Activated B cell treated with CpG ODN at 0.5 μM for 24 hours (primary cell): ENCODE measurements at places on chromosomes 11 and 22. TPM values are rescaled to one million over a fixed set of nuclear protein-coding genes. Genes with fewer than 3 reads are reported as not detected.

DNA sequence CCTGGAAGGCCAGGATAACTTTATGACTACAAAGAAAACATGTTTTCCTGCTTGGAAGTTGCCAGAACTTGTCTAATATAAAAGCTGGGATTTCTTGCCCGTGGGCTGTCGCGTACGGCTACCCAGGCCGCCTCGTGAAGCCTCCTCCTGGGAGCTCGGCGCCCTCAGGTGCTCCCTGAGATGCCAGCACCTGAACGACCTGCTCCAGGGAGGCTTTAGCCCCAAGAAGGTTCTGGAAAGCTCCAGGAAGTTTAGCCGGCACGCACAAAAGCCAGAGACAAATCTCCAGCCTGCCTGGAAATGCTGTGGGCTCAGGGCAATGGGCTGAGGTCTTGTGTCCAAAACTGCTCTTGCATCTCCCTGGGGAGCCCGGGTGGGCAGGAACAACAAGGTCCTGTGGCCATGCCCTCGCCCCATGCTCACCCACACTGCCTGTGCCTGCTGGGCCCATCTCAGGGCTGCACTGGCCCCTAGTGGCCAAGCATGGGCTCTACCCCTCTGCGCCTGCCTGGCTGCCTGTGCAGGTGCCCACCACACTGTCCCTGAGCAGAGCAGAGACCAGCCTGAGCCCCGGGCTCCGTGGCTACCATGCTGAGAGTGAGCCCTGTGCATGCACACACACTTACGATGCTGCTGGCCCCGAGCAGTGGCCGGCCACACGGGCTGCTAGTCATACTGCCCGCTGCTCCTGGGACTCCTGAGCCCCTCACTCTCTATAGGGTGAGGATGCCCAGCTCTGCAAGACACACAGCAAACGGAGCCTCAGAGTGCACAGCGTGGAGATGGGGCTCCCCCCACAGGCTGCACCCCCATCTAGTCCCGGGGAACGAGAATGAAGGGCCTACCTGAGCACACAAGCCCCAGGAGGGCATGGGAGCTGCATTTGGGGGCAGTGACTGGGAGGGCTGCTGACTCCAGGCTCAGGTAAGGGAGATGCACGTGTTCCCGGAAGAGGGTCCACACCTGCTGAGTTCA lies 4.9 kb upstream of the CELSR1 start:
- DNase-seq: peak; percentile 74
- no peak overlapping the region for H3K27ac ChIP-seq
- H3K4me1 ChIP-seq: peaks cover 13% of the 10 kb centered on the region

DNA sequence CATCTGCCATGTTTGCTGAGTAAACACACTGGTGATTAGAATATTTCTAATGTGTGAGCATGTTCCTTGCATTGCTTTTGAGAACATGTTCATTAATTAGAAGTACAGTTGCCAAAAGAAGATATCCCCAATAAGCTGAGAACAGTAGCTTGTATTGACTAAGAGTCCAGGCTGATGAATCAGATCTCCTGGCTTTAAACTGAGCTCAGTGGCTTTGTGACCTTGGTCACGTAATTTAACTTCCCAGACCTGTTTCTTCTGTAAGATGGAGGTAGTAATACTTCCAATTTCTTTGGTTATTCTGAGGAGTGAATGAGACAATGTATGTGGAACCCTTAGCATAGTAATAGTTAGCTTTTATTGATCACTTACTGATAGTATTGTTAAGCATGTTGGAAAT lies 61.9 kb downstream of the CYB5R2 start:
- H3K27ac ChIP-seq: no peak overlapping the region
- no peaks in the 10 kb centered on the region for H3K4me1 ChIP-seq
- DNase-seq: no peak
- H3K4me3 ChIP-seq: no peak overlapping the region

DNA sequence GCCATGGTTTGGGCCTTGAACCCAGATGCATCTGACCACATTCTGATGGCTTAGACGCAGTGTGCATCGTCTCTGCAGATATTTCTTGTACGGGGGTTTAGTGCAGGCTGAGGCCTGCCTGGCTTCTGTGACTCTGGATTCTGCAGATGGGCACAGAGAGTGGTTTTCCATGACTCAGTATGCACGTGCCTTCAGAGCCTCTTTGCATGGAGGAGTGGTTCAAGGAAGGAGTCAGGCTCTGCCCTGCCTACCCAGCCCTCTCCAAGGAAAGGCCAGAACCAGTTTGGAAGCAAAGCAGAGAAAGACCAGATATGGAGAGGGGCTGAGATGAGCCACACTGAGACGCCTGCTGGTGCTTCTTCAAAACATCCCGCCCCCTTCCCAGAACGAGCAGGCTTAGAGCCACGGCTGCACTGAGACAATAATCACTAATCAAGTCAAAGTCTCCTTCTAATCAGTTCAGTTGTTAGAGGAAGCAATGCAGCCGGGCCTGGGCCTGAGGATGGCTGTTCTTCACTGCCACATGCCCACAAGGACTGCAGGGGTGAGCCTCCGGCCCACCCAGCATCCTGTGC lies 308.9 kb downstream of the NXPE2 start:
- no peaks in the 10 kb centered on the region for H3K27me3 ChIP-seq
- H3K4me1 ChIP-seq: no peaks in the 10 kb centered on the region
- no peaks in the 10 kb centered on the region for H3K36me3 ChIP-seq
- DNase-seq: no peak
- no peak overlapping the region for H3K27ac ChIP-seq

- peaks cover 3% of the 10 kb centered on the region for H3K36me3 ChIP-seq
- H3K27ac ChIP-seq: no peak overlapping the region
- H3K27me3 ChIP-seq: no peaks in the 10 kb centered on the region
- no peak overlapping the region for H3K4me3 ChIP-seq
- no peaks in the 10 kb centered on the region for H3K4me1 ChIP-seq
These were observed 205.5 kb upstream of the POU2AF2 start for GRCh38 chr11:111039982-111040381.

GRCh38 chr11:7591987-7592386 lies 78.2 kb downstream of the PPFIBP2 start:
- H3K27ac ChIP-seq: no peak overlapping the region
- no peaks in the 10 kb centered on the region for H3K27me3 ChIP-seq
- H3K4me3 ChIP-seq: no peak overlapping the region
- H3K36me3 ChIP-seq: peaks cover 65% of the 10 kb centered on the region
- no peak for DNase-seq
- peaks cover 16% of the 10 kb centered on the region for H3K4me1 ChIP-seq

DNA sequence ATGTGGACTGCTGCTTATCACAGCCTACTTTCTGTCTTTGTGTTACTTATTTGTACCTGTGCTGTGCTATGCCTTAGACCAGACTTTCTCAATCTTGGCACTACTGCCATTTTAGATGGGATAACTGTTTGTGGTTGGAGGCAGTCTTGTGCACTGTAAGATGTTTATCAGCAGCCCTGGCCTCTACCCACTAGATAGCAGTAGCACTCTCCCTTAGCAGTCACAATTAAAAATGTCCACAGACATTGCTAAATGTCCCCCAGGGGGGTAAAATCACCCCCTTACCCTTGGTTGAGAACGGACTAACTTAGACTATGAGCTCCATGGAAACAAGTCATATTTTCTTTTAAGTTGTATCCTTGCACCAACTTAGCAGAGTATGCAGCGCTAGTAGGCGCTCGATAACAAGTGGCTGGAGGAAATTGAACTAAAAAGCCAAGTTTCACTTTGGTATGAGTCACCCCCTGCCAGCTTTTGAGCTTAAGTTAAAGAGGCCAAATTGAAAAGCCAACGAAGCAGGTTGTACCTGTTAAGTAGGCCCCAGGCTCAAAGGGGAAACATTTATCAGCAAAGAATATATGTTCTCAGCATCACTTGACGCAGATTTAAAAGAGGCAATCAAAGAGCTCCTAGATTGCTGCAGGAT lies 304.8 kb upstream of the SORL1-AS1 start:
- H3K4me3 ChIP-seq: no peak overlapping the region
- H3K27ac ChIP-seq: no peak overlapping the region
- no peak for DNase-seq

GRCh38 chr11:83521647-83522596 lies 235.8 kb upstream of the CCDC90B start:
- peaks cover 6% of the 10 kb centered on the region for H3K4me1 ChIP-seq
- no peak overlapping the region for H3K27ac ChIP-seq
- no peak overlapping the region for H3K4me3 ChIP-seq
- H3K27me3 ChIP-seq: peaks cover 9% of the 10 kb centered on the region
- DNase-seq: no peak

RGL4 gene
- 0.42 and 0.81 TPM in 2 replicates for total RNA-seq

GRCh38 chr11:113475160-113475761 lies at the start of gene DRD2:
DRD2 (minus strand) TSS chr11:113475398; CDS start chr11:113424651, 50,747 bp downstream.
- H3K27ac ChIP-seq: no peak within 1 kb of the TSS
- no peaks in the 10 kb centered on the region for H3K36me3 ChIP-seq
